ENCODE measurements at places on chromosomes 1 and 21.

- no peak for DNase-seq
These were observed 76.2 kb upstream of the KIAA1614 start for GRCh38 chr1:180836449-180836848.

DNA sequence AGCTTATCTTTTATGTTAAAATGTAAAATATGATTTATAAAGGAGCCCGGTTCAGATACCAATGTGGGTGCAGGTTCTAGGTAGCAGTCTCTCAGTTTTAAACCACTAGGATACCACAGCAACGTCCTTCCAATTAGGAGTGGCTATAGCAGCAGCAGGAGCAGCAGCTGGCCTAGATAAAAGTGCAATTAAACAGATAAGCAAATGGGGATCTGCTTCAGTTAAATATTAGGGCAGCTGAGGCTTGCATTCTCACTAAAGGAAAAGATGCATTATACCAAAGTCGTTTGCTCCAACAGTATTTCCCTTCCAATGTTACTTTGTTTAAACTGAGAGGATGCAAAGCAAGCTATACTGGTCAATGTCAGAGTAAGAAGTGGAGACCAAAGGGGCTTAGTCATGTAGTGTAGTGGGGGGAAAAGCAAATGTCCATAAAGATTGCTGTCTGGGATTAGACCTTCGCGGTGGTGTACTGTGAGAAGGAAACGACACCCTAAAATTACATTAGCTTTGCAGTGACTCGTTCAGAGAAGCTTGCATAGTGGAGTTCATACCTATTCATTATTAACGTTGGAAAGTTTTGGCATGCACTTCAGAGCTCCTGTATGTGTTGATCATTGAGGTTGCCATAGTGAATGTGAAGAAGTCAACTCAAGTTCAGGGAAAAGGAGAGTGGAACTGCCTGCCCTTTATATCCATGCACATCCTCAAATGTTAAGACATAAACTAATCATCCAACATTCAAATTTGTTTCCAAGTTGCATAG, 272.2 kb downstream of the VAV3 start:
- no peak for DNase-seq

- DNase-seq = no peak
These were observed 73.7 kb downstream of the EPHB2 start for GRCh38 chr1:22784317-22784716.

- DNase-seq = no peak
These were observed 32.6 kb downstream of the OPTC start for GRCh38 chr1:203526572-203526971.

GRCh38 chr1:225428881-225429455, 1.1 kb upstream of the LBR start:
- DNase-seq = no peak

- no peak for DNase-seq
These were observed 914 bp downstream of the ZNF326 start for GRCh38 chr1:89995598-89996449.

DNA sequence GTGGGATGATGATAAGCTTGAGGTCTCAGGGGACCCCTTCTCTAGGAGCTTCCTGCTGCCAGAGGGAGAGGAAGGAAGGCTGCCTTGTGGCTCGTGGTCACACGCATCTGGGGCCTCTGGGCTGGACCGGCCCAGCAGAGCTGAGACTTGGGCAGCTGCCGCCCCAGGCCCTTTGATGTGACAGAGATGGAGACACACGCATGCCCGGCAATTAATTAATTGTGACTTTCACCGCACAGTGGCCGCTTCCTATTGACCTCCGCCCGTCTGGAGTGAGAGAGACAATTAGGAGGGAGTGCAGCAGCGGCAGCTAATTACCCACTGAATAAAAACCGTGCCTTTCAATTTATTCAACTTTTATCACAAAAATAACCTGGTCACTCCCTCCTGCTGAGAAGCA, 16.6 kb upstream of the C1QA start:
- no peak for DNase-seq

Measured in stimulated activated CD4-positive, alpha-beta T cell treated with anti-CD3 and anti-CD28 coated beads, Interleukin-1b, Interleukin-23, amount 100 ng/mL, for 1 hour (primary cell).